ENCODE measurements at places on chromosomes 1 and 21. TPM values are rescaled to one million over a fixed set of nuclear protein-coding genes. Genes with fewer than 3 reads are reported as not detected.

RIMS3 gene
- total RNA-seq = 126 TPM

DNA sequence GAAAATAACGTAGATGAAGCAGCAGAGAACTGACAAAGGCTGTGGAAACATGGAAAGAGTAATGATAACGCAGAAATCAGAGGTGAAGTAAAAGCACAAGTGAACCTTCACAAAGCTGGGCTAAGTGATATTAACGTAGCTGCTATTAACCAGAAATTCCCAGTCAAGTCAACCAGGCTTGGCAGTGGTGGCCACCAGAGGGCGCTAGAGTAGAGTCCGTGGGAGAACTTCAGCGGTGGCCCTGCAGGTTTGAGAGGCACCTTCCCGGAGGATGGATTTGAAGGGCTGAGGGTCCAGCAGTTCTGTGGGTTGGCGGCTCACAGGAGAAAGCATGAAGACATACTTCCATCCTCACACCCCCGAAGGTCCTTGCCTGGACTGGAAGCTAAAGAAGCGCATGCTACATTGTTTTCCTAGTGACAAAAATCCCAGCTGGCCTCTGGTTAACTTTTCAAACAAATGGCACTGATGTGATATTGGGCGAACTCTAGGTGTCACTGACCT lies 81.7 kb upstream of the ZNF648 start:
- DNase-seq = peak; percentile 97

DNA sequence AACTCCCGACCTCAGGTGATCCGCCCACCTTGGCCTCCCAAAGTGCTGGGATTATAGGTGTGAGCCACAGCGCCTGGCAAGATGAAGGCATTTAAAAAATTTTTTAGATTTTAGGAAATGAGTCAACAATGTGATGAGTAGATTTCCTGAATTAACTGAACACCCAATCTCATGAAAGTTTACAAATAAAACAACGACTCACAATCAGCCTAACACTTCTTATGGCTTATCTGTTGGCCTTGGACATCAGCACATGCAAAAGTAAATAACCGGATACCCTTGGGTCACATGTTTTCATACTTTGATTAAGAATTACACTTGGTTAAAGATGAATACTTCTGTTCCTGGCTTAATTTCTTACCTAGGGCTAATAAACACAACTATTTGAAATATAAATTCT lies 3.0 kb downstream of the GNG12 start:
- no peak for DNase-seq

DNA sequence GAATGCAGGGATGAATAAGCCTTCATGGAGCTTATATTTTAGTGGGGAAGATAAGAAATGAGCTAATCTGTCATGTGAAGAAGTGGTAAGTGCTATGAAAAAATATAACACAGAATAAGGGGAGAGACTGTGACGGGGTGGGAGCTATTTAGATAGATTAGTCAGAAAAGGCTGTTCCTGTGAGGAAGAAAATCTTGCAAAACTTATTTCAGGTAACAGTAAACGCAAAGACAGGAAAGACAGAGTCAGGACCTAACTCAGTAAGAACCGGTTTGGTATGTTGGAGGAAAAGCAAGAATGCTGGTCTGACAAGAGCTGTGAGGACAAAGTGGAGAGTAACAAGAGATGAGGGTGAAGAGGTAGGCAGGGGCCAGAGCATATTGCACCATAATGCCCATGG lies 22.0 kb downstream of the GNAI3 start:
- no peak for DNase-seq

BMP8A gene
- 0.37 TPM for total RNA-seq

GRCh38 chr1:93029317-93029716 lies 49.8 kb upstream of the MTF2 start:
- DNase-seq = no peak

DNA sequence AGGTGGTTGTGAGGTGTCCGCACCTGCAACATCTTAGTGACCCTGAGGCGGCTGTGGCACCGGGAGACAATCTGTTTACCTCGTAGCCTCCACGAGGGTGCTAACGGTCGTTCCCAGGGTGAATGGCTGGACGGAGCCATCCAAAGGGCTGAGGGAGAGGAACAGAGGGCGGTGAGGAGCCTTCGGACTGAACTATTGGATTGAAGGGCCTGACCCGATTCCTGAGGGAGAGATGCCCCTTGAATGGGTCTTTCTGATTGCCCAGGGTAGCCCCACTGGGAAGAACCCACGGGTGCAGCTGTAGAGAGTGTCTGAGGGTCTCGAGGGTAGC lies 2.3 kb downstream of the NR5A2 start:
- DNase-seq = no peak

GRCh38 chr1:214066936-214067335 lies 79.2 kb downstream of the PROX1 start:
- no peak for DNase-seq

FLG2 gene
- total RNA-seq = not detected

DNA sequence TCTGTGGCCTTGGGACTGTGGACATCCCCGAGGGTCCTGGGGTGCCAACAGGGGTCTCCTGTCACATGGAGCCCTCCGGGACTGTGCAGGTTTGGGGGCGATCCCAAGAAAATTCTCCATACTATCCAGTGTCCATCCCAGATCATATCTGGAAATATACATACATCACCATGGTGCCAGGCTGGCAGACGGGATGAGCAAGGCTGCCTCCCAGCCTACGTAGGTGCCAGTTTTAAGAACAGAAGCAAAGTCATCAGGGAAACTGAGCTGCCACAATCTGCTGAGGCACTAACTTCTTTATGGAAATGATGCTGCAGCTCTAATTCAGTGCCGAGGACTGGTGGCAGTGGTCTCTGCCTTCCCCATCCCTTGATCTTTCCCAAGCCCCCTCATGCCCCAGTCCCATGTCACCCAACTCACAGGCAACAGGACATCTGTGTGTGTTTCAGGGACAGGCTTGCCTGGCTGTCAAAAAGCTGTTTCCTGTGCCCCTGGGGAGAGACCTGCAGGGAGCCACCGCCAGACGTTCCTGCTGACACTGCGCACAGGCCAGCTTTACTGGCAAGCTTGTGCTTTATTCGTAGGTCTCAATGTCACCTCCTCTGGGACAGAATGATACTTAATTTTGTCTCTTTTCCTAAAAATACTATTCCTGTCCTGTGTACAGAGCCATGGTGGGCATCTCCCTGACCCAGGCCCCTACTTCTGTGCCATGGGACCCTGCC lies 15.5 kb downstream of the TEX35 start:
- peak; percentile 57 for DNase-seq

All from glutamatergic neuron (in vitro differentiated cells).